ENCODE measurements at places on chromosomes 16 and 17. TPM values are rescaled to one million over a fixed set of nuclear protein-coding genes. Genes with fewer than 3 reads are reported as not detected.

GRCh38 chr17:693791-694638 is 20.6 kb downstream of the VPS53 start:
- peaks cover 14% of the 10 kb centered on the region for H3K36me3 ChIP-seq
- DNase-seq, result no peak
- no peaks in the 10 kb centered on the region for H3K27me3 ChIP-seq
- H3K4me1 ChIP-seq, result no peaks in the 10 kb centered on the region
- no peak overlapping the region for H3K27ac ChIP-seq

GRCh38 chr17:48997103-48997826 is at the start of gene IGF2BP1:
Gene IGF2BP1, plus strand, starts transcription at chr17:48997385. Its CDS starts 361 bp downstream, at chr17:48997746.
- H3K27ac ChIP-seq, result peak within 1 kb of the TSS; percentile 54
- peaks cover 32% of the 10 kb centered on the region for H3K4me1 ChIP-seq
- DNase-seq, result peak; percentile 19
- H3K27me3 ChIP-seq, result peaks cover 95% of the 10 kb centered on the region
- peaks cover 2% of the 10 kb centered on the region for H3K36me3 ChIP-seq

DNA sequence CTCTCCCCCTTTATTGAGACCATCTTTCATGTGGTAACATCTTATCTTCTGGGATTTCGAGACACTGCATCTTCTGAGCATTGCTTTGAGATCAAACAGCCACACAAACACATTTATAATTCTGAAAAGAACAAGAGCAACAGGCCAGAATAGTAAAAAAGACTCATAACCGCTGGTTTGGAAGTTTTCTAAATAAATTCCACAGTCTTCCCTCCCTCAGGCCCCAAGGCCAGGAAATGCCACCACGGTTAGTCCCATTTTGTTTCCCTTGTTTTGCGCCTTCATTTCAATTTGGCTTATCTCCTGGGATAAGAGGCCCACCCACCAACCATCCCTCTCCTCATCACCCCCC is 25.3 kb downstream of the LITAF start:
- peak overlapping the region; percentile 74 for H3K4me3 ChIP-seq
- peaks cover 81% of the 10 kb centered on the region for H3K4me1 ChIP-seq
- peaks cover 6% of the 10 kb centered on the region for H3K36me3 ChIP-seq
- DNase-seq, result no peak
- H3K27me3 ChIP-seq, result no peaks in the 10 kb centered on the region

GRCh38 chr17:19781488-19782458 is 33.7 kb upstream of the ALDH3A1 start:
- H3K4me3 ChIP-seq, result no peak overlapping the region
- H3K4me1 ChIP-seq, result no peaks in the 10 kb centered on the region
- DNase-seq, result no peak
- peak overlapping the region; percentile 58 for H3K27ac ChIP-seq
- H3K36me3 ChIP-seq, result no peaks in the 10 kb centered on the region

Gene KRT12
- not detected for total RNA-seq

Gene DPEP3
- 0.12 TPM for total RNA-seq

DNA sequence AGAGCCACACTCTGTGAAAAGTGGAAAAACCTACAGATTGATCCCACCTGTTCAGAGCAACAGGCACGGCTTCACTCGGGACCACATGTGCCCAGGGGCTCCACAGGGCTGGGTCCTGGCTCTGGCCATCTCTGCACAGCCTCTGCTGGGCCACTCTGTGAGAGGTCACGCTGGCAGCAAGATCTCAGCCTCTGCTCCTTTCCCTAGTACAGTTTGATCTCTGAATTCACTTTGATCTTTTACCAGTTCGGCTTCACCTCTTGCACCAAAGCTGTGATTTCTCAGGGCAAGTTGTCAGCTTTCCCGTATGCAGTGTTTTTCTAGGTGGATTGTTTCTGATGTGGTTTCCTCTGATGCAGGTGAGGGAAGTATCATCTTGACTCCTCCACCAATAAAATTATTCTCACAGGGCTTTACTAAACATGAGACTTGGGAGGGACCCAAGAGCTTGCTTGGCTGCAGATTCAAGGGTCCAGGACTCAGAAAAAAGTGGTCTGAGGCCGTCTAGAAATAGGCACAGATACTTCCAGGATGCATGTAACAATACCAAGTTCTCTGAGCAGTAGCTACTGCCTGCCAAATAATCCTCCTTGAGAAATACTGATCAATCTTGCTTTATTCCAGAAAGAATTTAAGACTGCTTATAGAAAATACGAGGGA is 24.0 kb upstream of the ALDH3A1 start:
- H3K27ac ChIP-seq, result no peak overlapping the region
- no peaks in the 10 kb centered on the region for H3K27me3 ChIP-seq
- no peaks in the 10 kb centered on the region for H3K36me3 ChIP-seq
- no peak for DNase-seq
- peak overlapping the region; percentile 24 for H3K4me3 ChIP-seq

Gene SPN
- 77.4 TPM for total RNA-seq

DNA sequence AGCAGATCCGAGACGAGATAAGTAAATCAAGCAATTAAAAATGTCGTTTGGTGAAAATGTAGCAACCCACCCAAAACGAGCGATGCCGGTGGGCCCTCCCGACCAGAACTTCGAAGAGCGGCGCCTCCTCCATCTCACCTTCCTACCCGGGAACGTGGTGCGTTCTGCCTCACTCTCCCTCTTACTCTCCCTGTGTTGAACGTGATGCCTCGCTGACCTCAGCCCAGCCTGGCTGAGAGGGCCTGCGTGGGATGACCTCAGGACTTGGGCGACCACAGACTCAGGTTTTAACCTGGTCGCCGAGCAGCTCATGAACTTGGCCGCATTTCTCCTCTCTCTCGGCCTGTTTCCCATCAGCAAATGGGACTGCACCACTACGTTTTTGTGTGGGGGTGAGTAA is 69.7 kb upstream of the RPL38 start:
- H3K4me1 ChIP-seq, result no peaks in the 10 kb centered on the region
- H3K36me3 ChIP-seq, result no peaks in the 10 kb centered on the region
- no peak overlapping the region for H3K4me3 ChIP-seq

- H3K4me3 ChIP-seq, result peak within 1 kb of the TSS; percentile 80
- no peak within 1 kb of the TSS for H3K27ac ChIP-seq
- DNase-seq, result peak; percentile 73
- H3K36me3 ChIP-seq, result peaks cover 1% of the 10 kb centered on the region
- H3K27me3 ChIP-seq, result peaks cover 58% of the 10 kb centered on the region
Observed at GRCh38 chr17:76585649-76586593, at the start of gene ST6GALNAC2. Gene ST6GALNAC2, minus strand, starts transcription at chr17:76585860. Its CDS starts 52 bp downstream, at chr17:76585808.

DNA sequence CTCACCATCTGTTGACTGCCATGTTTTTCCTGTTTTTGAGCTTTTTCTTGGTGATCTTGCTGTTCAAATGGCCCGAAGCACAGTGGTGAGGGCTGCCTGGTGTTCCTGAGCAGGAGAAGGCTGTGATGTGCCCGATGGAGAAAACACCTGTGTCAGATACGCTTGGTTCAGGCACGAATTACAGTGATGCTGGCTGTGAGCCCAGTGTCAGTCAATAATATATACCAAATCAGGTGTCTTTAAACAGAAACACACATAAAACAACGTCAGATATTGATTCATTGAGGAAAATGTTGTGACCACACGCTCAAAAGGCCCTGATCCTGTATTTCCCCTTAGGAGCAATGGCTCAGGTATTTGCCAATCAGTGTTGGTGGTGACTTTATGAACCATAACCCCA is 111.7 kb downstream of the SDR42E1 start:
- no peaks in the 10 kb centered on the region for H3K36me3 ChIP-seq
- no peak for DNase-seq
- no peaks in the 10 kb centered on the region for H3K4me1 ChIP-seq
- H3K4me3 ChIP-seq, result no peak overlapping the region
- no peak overlapping the region for H3K27ac ChIP-seq

- peaks cover 3% of the 10 kb centered on the region for H3K36me3 ChIP-seq
- H3K4me3 ChIP-seq, result peak overlapping the region; percentile 92
Observed at GRCh38 chr17:42832213-42832933, 824 bp upstream of the PSME3 start.

DNA sequence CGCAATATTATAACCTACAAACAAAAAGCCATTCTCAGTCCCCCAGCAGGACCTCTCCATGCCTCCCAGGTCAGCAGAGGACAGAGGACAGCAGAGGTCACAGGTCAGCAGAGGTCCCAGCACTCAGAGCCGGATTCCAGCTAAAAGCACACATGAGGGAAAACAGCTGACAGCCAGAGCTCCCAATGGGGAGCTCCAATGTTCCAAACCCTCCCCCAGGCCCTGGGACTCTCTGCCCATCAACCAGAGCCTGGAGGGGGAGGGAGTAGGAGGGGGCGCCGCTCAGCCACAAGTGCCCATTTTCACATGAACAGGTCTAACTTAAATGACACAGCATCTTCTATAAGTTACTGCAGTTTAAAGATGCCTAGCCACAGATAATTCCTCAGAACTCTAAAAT is 77.5 kb downstream of the ANKRD11 start:
- peak overlapping the region; percentile 71 for H3K27ac ChIP-seq
- H3K4me1 ChIP-seq, result peaks cover 88% of the 10 kb centered on the region
- H3K4me3 ChIP-seq, result no peak overlapping the region
- H3K36me3 ChIP-seq, result peaks cover 16% of the 10 kb centered on the region
- DNase-seq, result no peak

- H3K27me3 ChIP-seq, result no peaks in the 10 kb centered on the region
- no peaks in the 10 kb centered on the region for H3K36me3 ChIP-seq
- no peak within 1 kb of the TSS for H3K4me3 ChIP-seq
- H3K27ac ChIP-seq, result no peak within 1 kb of the TSS
- no peaks in the 10 kb centered on the region for H3K4me1 ChIP-seq
Observed at GRCh38 chr16:4556112-4556511, at the start of gene C16orf96. Gene C16orf96, plus strand, starts transcription at chr16:4556340. Its CDS starts 150 bp downstream, at chr16:4556490.

GRCh38 chr17:39126436-39126835 is 25.0 kb downstream of the PLXDC1 start:
- H3K4me3 ChIP-seq, result no peak overlapping the region
- no peaks in the 10 kb centered on the region for H3K4me1 ChIP-seq
- H3K36me3 ChIP-seq, result no peaks in the 10 kb centered on the region
- no peak for DNase-seq
- no peaks in the 10 kb centered on the region for H3K27me3 ChIP-seq

DNA sequence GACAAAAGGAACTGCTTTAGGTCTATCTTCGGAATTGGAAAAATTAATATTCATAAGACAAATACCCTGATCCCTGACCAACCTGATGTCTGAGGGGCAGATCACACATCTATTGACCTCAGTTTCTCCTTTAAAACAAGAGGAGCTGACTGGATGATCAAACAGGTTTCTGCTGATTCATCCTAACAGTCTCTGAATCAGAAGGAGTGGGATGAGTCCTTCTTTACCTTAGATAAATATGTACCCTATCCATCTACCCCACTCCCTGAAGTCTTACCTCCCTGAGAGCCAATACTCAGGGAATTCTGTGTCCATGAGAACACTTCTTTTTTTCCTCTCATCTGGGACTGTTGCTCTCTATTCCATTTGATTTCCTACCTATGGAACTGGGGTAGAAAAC is 80.3 kb upstream of the CRHR1 start:
- DNase-seq, result no peak
- H3K27me3 ChIP-seq, result peaks cover 56% of the 10 kb centered on the region
- H3K27ac ChIP-seq, result no peak overlapping the region

GRCh38 chr16:50933262-50933661 is 191.4 kb downstream of the CYLD start:
- no peaks in the 10 kb centered on the region for H3K4me1 ChIP-seq
- no peak overlapping the region for H3K4me3 ChIP-seq
- H3K27me3 ChIP-seq, result peaks cover 20% of the 10 kb centered on the region
- DNase-seq, result no peak
- H3K27ac ChIP-seq, result no peak overlapping the region

DNA sequence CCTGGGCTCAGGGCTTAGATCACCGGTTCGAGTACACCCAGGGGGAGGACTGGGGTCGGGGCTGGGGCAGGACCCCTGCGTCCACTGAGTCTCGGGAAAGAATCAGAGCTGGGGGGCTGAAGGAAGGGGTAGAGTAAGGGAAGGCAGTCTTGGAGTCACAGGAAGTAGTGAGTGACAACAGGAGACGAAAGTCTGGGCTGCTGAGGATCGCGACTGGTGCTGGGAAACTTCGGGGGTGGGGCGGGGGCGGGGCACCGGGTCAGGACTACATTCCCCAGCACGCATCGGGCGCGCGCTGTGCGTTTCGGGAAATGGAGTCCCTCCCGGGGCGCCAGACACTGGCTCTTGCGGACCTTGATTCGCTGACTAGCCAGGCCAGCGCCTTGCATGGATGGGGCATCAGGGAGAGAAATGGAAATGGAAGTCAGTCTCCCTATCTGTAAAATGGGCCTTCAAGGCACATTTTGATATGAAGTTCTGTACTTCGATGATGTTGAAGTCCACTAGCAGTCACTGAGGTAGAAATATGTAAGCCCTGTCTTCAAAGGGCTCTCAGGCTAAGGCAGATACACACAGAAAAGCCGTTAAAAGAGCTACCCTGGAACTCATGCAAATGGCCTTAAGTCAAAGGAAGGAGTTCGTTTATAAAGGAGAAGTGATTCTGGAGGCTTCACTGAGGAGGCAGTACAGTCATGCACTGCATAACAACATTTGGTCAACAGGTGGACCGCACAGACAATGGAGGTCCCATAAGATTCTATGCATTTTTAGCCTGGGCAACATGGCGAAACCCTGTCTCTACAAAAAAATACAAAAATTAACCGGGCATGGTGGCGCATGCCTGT is 697 bp downstream of the CTF1 start:
- DNase-seq, result peak; percentile 86
- peak overlapping the region; percentile 75 for H3K4me3 ChIP-seq
- H3K27me3 ChIP-seq, result no peaks in the 10 kb centered on the region
- H3K4me1 ChIP-seq, result peaks cover 55% of the 10 kb centered on the region

DNA sequence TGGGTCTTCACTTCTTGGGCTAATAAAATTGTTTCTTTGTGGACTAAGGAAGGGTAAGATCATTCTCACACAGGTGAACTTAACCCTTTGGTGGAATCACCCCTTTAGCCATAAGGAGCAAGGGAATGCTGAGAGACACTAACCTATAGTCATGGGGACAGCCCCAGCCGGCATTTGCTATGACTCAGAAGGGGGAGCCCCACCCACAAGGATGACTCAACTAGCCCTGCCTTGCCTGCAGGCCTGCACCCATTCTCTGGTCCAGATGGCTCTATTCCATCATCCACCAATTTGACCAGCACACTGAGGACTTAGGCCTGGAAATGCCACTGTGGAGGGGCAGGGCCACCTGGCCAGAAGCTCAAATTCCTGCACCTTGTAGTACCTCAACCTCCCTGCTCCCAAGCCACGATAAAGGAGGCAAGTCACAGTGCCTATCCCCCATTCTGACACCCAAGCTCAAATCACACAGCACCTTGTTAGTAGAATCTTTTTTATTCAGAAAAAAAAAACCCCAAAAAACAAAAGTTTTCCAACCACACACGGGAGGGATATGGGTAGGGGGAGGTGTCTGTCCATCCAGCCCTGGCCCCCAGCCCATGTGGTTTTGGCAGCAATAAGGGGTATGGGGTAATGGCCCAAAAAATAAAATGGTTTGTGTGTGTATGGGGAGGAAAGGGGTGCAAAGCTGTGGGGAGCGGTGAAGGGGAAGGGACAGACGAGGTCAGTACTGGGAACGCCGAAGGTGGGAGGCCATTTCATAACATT is 3.0 kb downstream of the PFN1 start:
- peak overlapping the region; percentile 94 for H3K27ac ChIP-seq
- peak; percentile 93 for DNase-seq
- H3K4me3 ChIP-seq, result peak overlapping the region; percentile 98
- H3K4me1 ChIP-seq, result peaks cover 63% of the 10 kb centered on the region
- no peaks in the 10 kb centered on the region for H3K27me3 ChIP-seq

Gene FOXL1
- not detected for total RNA-seq
